COR-L47 (cell line): ENCODE measurements at places on chromosomes 11 and 22.

GRCh38 chr11:96338910-96339705 is 3.9 kb downstream of the MAML2 start:
- DNase-seq: no peak

DNA sequence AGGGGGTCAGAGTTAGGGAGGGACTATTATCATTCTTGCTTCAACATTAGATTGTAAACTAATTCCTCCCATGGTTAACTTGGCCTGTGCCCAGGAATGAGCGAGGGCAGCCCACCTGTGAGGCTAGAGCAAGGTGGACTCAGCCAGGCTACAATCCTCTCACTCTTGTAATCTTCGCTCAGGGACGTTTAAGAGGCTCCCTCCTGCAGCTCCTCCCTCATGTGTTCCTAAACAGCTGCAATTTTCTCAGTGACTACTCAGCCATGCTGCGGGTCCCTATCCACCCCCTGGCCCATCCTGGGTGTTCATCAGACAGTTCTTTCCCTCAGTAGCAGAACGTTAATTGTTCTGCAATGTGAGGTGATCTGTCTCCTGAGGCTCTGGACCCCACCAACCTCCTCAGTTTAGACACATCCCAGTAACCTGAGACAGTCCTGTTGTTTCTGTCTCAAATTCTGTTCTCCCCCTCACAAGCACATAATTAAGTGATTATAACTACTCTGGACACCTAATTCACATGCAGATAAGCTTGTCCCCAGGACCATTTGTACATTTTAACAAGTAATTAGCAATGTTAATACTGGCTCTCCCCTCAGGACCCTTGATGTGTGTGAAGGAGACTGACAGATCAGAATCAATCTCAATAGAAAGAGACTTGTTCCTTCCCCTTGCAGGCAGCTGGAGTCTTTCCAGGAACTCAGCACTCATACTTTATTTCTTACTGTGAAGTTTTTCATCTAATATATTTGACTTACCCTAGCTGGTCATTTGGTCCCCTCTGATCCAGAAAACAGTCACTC is 337.2 kb upstream of the B3GAT1 start:
- no peak for DNase-seq

DNA sequence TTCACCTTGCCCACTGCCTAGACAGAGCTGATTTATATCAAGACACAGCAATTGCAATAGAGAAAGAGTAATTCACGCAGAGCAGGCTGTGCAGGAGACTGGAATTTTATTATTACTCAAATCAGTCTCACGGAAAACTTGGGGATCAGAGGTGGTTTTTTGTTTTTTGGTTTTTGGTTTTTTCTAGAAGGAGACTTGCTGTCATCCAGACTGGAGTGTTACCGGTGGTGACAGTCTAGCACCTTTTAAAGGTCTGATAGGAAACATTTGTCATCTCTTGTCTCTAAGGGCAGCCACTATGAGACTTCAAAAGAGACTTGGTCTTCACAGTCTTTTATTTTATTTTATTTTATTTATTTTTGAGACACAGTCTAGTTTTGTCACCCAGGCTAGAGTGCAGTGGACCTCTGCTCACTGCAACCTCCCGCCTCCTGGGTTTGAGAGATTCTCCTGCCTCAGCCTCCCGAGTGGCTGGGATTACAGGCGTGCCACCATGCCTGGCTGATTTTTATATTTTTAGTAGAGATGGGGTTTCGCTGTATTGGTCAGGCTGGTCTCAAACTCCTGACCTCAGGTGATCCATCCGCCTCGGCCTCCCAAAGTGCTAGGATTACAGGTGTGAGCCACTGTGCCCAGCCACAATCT is 19.1 kb downstream of the APOBEC3H start:
- DNase-seq: no peak

DNA sequence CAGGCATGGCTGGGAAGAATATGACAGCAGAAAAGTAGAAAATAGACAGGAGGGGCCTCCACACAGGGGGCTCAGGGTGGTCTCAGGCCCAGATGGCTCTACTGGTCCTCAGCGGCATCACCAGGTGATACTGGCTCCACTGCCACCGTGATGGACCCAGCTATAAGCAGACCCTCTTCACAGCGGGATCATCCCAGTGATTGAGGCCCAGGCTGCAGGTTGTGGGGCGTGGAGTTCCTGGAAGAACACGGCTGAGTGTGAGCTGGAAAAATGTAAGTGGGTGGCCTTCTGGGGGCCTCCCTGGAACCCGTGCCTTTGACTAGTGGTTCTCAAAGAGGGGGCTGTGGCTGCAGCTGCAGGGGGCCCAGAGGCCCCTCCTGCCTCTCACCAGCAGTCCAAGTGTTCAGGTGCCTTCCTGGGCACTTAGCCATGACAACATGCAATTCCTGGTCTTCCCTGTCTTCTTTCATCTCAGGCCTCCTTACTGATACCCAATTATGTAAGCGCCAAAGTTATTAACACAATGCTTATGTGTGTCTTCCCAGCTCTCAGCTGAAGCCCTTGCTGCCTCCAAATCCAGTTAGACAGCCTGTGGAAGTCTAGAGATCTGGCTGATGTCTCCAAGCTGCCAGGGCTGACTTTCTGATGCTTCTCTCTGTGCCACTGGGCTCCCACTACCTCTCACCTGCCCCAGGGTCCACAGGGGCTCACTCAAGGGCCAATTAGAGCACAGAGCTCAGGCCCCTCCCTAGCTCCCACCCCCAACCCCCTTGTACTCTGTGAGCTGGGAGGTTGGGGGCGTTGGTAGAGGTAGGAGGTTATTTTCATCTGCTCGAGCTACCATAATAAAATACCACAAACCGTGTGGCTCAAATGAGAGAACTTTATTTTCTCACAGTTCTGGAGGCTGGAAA is 110.1 kb upstream of the LMO1 start:
- no peak for DNase-seq

GRCh38 chr22:28963362-28963761 is 80.0 kb downstream of the ZNRF3 start:
- DNase-seq: no peak

GRCh38 chr11:353179-353873 is 16.0 kb upstream of the B4GALNT4 start:
- no peak for DNase-seq

GRCh38 chr11:40842750-40843339 is 616.6 kb downstream of the LRRC4C start:
- DNase-seq: no peak

GRCh38 chr11:8356721-8357504 is 93.2 kb upstream of the LMO1 start:
- DNase-seq: no peak

- DNase-seq: peak; percentile 29
Measured at GRCh38 chr11:118924591-118925585, 838 bp downstream of the BCL9L start.

- DNase-seq: no peak
Measured at GRCh38 chr11:114036147-114036811, 23.2 kb upstream of the ZBTB16 start.

GRCh38 chr11:9615031-9615451 is 41.6 kb downstream of the WEE1 start:
- DNase-seq: no peak

DNA sequence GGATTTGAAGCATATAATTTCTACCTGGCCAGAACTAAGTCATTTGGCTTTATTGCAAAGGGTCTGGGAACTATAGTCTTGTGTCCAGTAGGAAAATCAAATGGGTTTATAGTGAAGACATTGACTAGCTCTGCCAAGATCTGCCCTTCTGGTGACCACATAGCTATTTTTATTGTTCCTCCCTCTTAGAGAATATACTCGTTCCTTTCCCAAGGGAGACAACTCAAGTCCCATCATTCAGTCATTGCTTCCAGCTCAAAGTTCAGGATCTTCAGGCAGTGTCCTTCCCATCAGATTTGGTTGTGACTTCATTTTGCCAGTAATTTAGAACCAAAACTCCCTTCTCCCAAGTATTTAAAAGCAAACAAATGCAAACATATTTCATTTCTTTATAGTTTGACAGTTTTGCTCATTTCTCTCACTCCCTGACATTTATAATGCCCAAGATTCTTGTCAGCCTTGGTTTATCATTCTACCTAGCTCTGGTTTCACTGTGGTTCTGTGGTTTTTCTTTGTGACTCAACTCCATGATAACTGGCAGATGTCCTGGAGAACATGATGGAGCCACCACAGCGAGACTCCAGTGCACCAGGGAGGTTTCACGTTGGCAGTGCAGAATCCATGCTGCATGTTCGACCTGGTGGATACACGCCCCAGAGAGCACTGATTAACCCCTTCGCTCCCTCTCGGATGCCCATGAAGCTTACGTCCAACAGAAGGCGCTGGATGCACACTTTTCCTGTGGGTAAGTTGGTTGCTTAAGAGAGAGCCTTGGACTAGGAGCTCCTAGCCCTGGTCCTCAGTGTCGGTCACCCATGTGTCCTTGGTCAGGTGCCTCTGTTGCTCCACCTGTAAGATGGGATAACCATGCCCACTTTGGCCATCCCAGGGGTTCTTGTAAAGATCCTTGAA is 64.9 kb downstream of the DEPDC5 start:
- DNase-seq: no peak

DNA sequence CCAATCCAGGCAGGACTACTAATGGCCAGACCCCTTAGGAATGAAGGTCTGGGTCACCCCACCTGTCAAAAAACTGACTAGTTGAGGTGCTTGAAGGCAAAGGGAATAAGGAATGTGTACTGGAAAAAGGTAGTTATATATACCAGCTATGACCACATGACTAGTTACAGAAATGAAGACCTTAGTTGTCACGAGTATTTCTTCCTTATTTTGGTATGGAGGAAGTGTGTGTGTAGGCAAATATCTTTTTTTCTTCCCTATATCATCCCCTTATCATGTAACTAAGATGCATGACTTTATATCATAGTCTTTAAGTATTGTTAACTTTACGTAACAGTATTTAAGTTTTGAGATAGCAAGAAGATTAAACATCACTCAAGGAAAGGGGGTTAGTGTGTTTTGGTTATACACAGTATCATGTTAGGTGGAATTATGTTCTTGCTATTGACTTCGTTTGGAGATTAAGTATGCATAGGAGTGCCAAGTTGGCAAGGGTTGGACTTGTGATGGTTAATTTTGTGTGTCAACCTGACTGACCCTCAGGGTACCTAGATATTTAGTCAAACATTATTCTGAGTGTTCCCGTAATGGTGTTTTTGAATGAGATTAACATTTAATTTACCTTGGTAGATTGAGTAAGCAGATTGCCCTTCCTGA is 38.2 kb upstream of the NARS2 start:
- DNase-seq: no peak

- no peak for DNase-seq
Measured at GRCh38 chr11:30131535-30131934, 99.3 kb upstream of the FSHB start.

GRCh38 chr22:40412441-40412840 is 42.0 kb downstream of the SGSM3 start:
- DNase-seq: no peak

GRCh38 chr11:19919050-19919561 is 206.5 kb downstream of the NAV2 start:
- DNase-seq: no peak

DNA sequence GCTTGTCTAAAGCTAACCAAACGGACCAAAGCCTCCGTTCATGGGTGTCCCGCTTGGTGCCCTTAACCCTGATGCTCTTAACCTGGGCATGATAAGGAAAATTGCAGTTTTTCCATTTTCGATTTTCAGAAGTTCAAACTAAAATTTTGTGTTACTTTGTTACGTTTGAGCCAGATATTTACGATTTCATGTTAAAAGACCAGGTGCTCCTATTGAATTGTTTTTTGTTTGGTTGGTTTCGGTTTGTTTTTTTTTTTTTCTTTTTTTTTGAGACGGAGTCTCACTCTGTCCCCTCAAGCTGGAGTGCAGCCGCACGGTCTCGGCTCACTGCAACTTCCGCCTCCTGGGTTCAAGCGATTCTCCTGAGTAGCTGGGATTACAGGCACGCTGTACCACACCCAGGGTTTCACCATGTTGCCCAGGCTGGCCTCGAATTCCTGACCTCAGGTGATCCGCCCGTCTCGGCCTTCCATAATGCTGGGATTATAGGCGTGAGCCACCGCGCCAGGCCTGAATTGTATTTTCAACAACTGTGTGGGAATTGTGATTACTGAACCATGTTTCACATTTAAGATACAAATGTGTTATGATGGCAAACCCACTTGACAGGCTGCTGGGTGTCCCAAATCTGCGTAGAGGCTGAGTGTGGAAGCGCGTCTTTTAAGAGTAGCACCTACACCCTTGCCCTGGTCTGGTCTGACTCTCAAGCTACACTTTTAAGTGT is 864 bp upstream of the USP28 start:
- no peak for DNase-seq

GRCh38 chr11:79087961-79088318 is 352.9 kb downstream of the TENM4 start:
- DNase-seq: no peak

DNA sequence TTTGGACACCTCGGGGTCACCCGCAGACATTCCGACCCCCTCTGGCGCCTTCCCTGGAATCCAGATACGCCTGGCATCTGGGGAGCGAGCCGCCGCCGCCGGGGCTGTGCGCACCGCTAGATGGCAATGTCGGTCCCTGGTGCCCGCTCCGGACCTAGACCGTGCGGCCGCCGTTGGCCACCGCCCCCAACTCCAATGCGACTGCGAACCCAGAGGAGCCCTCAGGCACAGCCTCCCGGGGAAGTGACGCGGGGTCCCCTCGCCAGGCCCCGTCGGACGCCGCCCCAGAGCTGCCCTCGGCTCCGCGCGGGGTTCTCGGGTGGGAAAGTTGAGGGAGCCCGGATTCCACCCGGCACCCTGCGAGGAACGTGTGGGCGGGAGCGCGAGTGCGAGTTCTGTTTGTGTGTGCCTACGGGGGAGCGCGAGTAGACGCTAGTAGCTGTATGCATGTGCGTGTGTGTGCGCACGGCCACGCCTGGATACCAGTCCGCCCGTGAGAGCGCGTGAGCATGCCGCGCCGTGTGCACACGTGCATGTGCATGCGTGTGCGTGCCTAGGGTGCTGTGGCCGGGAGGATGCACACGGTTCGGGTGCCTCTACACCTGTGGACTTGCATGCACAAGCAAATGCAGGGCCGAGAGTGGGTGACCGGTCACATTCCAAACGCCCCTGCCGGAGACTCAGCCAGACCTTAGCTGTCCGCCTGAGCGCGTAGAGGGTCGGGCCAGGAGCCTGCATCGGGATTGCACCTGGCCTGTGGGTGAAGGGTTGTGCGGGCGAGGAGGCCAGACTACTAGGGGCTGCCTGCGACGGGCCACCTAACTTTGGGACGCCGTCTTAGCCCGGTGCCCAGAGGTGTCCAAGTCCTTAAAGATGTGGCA is 1.9 kb downstream of the CHRM4 start:
- peak; percentile 79 for DNase-seq

GRCh38 chr22:38655519-38656255 is 505 bp downstream of the FAM227A start:
- DNase-seq: no peak

GRCh38 chr22:43948836-43949406 is 6.3 kb upstream of the SAMM50 start:
- DNase-seq: no peak

- no peak for DNase-seq
Measured at GRCh38 chr11:60959431-60959830, 7.5 kb upstream of the SLC15A3 start.

DNA sequence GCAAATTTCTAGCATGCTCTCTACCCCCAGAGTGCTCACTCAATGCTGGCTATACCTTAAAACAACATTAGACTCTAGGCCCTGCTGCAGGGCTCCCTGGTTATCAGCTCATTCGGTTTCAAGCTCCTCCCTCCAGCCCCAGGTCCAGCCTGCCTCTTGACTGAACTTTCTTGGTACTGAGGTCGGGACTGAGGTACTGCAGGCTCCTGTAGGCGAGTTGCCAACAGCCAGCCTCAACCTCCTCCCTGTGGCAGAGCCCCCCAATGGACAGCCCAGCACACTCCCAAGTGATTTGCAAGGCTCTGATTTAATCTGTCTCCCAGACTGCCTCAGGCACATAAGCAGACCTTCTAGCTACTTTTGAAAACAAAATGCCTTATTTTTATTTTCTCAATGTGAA is 73.6 kb upstream of the EIF3M start:
- DNase-seq: no peak

- no peak for DNase-seq
Measured at GRCh38 chr22:39900306-39901227, at the start of gene GRAP2. TSS of gene GRAP2 (plus strand) at chr22:39901084. CDS start at chr22:39947107, 46,023 bp downstream.
